ENCODE measurements at places on chromosomes 12 and 14. TPM values are rescaled to one million over a fixed set of nuclear protein-coding genes. Genes with fewer than 3 reads are reported as not detected.
A peak's percentile ranks its signal among the peaks of the same experiment; 100 is the strongest.

DNA sequence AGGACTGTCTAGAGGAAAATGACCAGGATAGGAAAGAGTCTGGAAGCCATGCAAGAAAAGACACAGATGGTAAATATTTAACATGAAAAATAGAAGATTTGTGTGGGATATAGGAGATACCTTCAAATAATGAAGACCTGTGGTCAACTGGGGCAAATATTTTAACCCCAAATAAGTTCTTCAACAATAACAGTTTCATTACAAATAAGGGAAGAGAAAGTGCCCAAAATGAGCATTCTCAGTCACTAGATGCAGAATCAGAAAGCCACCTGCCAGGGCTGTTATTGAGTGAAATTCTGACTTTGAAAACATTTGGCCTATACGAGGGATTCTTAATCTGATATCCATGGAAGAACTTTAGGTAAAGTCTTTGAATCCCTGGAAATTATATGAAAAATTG is 231.2 kb upstream of the PLEKHG7 start:
- no peak overlapping the region for H3K4me3 ChIP-seq
- H3K27ac ChIP-seq, result no peak overlapping the region
- H3K27me3 ChIP-seq, result no peaks in the 10 kb centered on the region
- H3K4me1 ChIP-seq, result no peaks in the 10 kb centered on the region

GRCh38 chr12:87988534-87988933 is 40.7 kb downstream of the C12orf50 start:
- H3K4me1 ChIP-seq, result no peaks in the 10 kb centered on the region
- H3K27ac ChIP-seq, result no peak overlapping the region
- H3K27me3 ChIP-seq, result peaks cover 9% of the 10 kb centered on the region

DNA sequence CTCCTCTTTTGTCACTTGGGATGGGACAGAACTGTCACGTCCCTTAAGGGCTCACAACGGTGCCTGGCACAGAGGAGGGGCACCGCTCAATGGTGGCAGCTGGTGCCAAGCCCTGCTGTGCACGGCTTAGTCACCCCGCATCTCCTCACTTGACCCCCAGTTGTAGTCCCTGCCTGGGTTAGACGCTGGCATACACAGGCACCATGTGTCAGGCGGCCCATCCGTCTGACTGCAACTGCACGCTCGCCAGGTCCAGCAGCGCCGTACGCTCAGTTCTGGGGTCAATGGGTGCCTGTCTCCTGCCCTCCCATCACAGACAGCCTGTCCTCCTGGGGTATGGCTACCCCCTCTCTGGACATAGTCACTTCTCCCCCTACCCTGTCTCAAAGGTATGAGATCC is 1.6 kb upstream of the PACS2 start:
- no peak overlapping the region for H3K4me3 ChIP-seq
- H3K27me3 ChIP-seq, result no peaks in the 10 kb centered on the region
- H3K27ac ChIP-seq, result no peak overlapping the region
- no peaks in the 10 kb centered on the region for H3K36me3 ChIP-seq
- peaks cover 15% of the 10 kb centered on the region for H3K4me1 ChIP-seq

GRCh38 chr12:131391399-131391798 is 319.5 kb upstream of the SFSWAP start:
- DNase-seq, result peak; percentile 66
- no peaks in the 10 kb centered on the region for H3K36me3 ChIP-seq
- H3K27ac ChIP-seq, result no peak overlapping the region

DNA sequence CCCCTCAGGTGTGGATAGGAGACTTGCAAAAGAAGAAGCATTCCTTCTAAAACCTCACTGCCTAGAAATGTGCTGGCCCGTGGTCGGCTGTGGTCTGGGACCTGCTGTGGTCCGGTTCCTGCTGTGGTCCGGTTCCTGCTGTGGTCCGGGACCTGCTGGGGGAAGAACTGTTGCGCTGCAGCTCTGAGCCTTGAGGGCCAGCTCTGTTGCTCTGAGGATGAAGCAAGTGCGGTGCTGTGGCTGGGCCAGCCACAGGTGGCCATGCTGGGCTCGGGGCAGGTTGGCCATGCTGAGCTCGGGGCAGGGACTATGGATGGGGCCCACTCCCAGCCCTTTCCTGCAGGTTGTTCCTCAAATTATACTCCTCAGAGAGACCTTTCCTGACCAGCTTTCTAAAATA is 5.2 kb downstream of the NRXN3 start:
- DNase-seq, result no peak
- H3K36me3 ChIP-seq, result no peaks in the 10 kb centered on the region
- H3K4me1 ChIP-seq, result no peaks in the 10 kb centered on the region

DNA sequence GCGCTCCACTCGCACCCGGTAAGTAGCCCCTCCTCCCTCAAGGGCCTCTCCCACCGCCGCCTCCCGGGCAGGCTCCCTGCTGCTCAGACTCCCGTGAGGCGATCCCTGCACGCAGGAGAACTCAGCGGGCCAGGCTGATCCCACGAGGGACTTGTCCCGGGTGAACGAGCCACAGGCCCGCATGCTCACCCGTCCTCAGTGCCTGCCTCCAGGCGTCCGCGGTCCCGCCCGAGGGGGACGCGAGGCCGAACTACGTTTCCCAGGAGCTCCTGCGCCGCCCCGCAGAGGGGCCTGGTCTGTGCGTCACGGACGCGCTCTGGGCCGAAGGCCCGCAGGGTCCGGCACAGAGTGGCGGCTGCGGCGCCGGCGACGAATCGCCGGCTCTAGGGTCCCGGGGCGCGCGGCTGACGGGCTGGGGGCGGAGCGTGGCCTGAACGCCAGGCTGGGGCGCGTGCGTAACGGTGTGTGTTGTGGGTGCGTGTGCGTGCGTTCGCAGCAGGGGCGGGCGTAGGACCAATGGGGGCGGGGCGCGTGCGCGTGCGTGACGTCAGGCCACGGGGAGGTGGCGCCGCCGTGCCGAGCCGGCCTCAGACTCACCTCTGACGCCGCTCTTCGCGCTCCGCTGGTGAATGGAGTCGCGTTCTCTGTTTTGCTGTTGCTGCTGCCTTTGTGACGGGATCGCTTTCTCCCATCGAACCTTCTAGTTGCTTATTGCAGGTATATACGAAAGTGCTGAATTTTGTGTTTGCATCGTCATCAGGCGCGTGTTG is at the start of the genes ZNF10 and ZNF891:
Gene ZNF10 (plus strand): TSS at position 590 of the 770 bp plus-strand sequence. CDS start 13,866 bp downstream, outside the sequence.
Gene ZNF891 (minus strand): TSS at position 237 of the 770 bp plus-strand sequence. CDS start 8,356 bp downstream, outside the sequence.
- H3K4me1 ChIP-seq, result no peaks in the 10 kb centered on the region
- H3K36me3 ChIP-seq, result peaks cover 9% of the 10 kb centered on the region
- H3K27ac ChIP-seq, result peak within 1 kb of the TSS; percentile 98
- H3K4me3 ChIP-seq, result peak within 1 kb of the TSS; percentile 88
- no peaks in the 10 kb centered on the region for H3K27me3 ChIP-seq

- H3K27me3 ChIP-seq, result no peaks in the 10 kb centered on the region
- H3K4me1 ChIP-seq, result peaks cover 11% of the 10 kb centered on the region
- peaks cover 19% of the 10 kb centered on the region for H3K36me3 ChIP-seq
- DNase-seq, result peak; percentile 78
- H3K27ac ChIP-seq, result peak overlapping the region; percentile 89
Observed at GRCh38 chr12:98645572-98646067, 530 bp downstream of the APAF1 start.

DNA sequence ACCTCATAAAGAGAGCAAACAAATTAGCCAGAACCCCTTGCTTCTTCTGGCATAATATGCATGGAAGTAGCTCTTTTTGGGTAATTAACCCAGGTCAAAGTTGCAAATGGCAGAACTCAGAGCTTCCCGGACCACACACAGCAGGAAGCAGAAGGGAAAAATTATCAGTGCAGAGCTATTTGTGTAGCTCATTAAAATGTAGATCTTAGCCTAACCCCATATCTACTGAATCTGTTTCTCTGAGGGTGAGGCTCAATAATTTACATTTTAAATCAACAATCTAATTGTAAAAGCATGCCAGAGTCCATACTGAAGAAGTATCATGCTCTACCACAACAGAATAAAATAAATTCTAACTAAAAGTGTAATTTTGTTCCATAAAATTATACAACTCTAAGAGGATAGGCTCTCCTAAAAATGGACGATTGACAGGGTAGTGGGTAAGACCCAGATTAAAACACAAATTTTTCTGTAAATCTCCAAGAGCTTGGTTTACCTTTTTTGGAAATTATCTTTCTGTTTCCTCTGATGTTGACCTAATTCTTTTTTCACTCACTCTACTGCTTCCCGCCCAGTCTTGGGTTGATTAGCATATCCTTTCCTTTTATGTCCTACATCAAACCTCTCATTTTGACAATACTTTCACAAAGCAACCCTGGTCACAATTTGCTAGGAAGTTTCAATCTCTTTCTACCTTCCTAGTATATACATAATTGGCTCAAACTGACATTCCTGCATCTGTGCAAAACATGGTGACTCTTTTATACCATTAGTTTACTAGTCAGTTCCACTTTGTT is 213.3 kb upstream of the SLC16A7 start:
- H3K36me3 ChIP-seq, result no peaks in the 10 kb centered on the region
- no peak for DNase-seq
- no peaks in the 10 kb centered on the region for H3K27me3 ChIP-seq
- no peak overlapping the region for H3K27ac ChIP-seq
- no peaks in the 10 kb centered on the region for H3K4me1 ChIP-seq

DNA sequence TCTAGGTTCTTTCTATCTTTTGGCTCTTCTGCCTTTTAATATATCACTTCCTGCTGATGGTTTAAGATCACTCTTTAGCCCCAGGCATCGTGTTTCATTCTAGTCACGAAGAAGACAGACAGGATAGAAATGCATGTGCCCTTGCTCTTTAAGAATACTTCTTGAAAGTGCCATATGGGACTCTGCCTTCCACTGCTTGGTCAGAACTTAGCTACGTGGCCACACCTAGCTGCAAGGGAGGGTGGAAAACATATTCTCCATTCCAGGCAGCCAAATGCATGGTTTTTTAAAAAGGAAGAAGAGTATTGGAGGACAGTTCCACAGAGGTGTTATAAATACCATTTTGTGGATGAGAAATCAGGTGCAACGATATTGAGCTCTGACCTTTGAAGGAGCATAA is 143.3 kb downstream of the KLRB1 start:
- no peak overlapping the region for H3K4me3 ChIP-seq
- H3K36me3 ChIP-seq, result no peaks in the 10 kb centered on the region
- no peaks in the 10 kb centered on the region for H3K27me3 ChIP-seq
- H3K4me1 ChIP-seq, result no peaks in the 10 kb centered on the region
- no peak for DNase-seq

DNA sequence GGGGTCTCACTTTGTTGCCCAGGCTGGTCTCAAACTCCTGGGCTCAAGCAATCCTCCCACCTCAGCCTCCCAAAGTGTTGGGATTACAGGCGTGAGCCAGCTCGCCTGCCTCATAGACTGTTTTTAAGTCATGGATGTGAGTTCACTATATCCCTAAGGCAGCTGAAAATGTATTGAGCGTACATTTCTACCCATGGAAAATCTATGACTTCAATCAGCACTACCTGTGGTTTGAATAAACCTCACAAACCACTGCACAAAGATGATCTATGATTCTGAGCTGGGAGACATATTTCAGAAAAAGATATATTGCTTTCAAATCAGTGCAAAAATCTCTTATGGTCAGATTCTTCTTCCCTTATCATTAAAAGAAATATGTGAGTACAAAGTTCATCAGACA is 22.5 kb downstream of the GCN1 start:
- H3K27ac ChIP-seq, result no peak overlapping the region
- DNase-seq, result no peak
- H3K4me1 ChIP-seq, result no peaks in the 10 kb centered on the region
- no peak overlapping the region for H3K4me3 ChIP-seq
- H3K36me3 ChIP-seq, result peaks cover 89% of the 10 kb centered on the region
- no peaks in the 10 kb centered on the region for H3K27me3 ChIP-seq

DNA sequence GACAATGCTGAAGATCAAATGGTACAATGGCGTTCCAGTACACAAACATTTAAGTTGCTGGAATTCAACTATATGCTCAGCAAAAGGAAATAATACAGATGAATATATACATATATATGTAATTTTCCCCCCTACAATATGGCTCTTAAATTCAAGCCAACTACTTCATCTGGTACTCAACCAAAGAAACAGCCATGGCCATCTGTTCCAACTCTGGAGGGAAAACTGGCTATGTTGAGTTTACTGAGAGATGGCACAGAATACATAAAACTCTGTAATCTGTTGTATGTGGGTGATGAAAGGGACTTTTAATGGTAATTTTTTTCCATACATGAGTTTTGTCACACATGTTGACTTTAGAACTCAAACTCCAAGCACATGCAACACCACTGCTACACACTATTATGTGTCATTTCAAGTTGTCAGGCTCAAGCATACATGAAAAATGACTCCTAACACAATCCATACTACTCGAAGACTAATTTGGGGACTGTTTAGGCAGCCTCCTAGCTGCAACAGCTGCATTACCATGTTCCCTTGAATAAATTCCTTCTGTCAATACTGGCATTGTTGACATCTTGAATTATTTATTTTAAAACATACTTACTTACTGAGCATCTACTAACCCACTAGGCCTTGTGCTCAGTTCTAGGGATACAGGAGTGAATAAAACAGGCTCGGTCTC is 38.2 kb upstream of the MAP3K9 start:
- no peaks in the 10 kb centered on the region for H3K4me1 ChIP-seq
- H3K36me3 ChIP-seq, result no peaks in the 10 kb centered on the region
- no peak overlapping the region for H3K4me3 ChIP-seq
- no peaks in the 10 kb centered on the region for H3K27me3 ChIP-seq
- DNase-seq, result no peak

DNA sequence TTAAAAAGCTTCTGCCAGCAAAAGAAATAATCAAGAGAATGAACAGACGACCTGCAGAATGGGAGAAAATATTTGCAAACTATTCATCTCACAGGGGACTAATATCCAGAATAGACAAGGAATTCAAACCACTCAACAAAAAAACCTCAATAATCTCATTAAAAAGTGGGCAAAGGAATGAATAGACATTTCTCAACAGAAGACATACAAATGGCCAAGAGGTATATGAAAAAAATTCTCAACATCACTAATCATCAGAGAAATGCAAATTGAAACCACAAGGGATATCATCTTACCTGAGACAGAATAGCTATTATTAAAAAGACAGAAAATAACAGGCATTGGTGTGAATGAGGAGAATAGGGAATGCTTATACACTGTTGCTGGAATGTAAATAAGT is 270.0 kb downstream of the DACT1 start:
- no peak overlapping the region for H3K4me3 ChIP-seq
- no peaks in the 10 kb centered on the region for H3K36me3 ChIP-seq
- H3K27me3 ChIP-seq, result no peaks in the 10 kb centered on the region

Gene CHMP4A
- total RNA-seq, result 19.2 TPM

Gene NFE2
- total RNA-seq, result 2.7 TPM

Gene SMAGP
- 13.6 TPM for total RNA-seq

Gene RERGL
- total RNA-seq, result not detected

Gene ANO4
- total RNA-seq, result not detected
